Activated T-cell treated with anti-CD3 and anti-CD28 coated beads for 24 hours (primary cell): ENCODE measurements at places on chromosomes 1 and 21.

GRCh38 chr1:95754412-95754811, 520.4 kb downstream of the RWDD3 start:
- no peak for DNase-seq

- DNase-seq: no peak
These were observed 2.4 kb upstream of the WNT3A start for GRCh38 chr1:228004331-228004855.

GRCh38 chr1:198798923-198799386, 160.1 kb downstream of the PTPRC start:
- DNase-seq: no peak

DNA sequence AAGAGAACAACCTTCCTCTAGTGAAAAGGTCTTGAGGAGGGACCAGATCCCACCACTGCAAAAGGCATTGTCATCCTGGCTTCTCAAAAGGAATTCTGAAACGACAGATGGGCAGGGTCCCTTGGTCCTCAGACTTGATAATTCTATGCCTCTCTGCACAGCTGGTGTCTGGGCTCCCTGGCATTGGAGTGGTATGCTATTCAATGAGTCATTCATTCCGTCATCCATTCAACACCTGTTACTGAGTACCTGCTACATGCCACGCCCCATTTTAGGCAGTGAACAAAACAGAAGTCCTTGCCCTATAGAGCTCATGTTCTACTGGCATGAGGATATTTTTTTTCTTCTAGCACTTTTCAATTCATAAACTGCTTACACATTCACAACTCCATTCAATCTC, 45.8 kb upstream of the HMGB4 start:
- no peak for DNase-seq

DNA sequence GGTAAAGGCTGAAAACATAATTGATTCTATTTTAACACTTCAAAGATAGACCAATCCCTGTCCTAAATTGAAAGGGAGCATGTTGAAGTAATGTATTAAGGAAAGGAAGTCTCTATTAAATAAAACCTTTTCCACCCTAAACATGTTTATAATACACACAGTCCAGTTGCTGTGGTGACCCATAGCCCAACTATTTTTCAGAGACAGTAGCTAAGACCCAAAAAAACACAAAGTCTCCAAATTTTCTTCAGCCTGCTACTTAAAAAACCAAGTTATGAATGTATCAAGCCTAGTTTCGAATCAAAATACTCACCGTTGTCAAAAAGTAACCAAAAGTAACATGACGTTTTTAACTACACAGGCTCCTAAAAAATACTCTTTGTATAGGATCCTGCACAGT, 1.6 kb downstream of the ELK4 start:
- DNase-seq: no peak

GRCh38 chr1:23908453-23909341, 4.5 kb downstream of the CNR2 start:
- no peak for DNase-seq

GRCh38 chr1:193275773-193276172, 89.4 kb upstream of the B3GALT2 start:
- DNase-seq: no peak
